Hypothalamus (tissue), 51 donors: ENCODE measurements at places on chromosomes 3 and 15.

DNA sequence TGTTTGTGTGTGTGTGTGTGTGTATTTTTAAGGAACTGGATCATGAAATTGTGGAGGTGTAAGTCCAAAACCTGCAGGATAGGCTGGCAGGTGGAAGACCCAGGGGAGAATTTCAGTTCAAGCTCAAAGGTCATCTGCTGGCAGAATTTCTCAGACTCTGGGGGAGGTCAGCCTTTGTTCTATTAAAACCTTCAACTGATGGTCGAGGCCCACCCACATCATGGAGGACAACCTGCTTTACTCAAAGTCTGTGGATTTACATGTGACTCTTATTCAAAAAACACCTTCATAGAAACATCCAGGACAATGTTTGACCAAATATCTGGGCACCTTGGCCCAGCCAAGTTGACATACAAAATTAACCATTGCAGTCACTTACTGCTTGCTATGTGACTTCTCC is 157.2 kb downstream of the EDEM1 start:
- DNase-seq = no peak

- DNase-seq = no peak
Observed at GRCh38 chr15:99704444-99704838, 28.8 kb downstream of the LYSMD4 start.

DNA sequence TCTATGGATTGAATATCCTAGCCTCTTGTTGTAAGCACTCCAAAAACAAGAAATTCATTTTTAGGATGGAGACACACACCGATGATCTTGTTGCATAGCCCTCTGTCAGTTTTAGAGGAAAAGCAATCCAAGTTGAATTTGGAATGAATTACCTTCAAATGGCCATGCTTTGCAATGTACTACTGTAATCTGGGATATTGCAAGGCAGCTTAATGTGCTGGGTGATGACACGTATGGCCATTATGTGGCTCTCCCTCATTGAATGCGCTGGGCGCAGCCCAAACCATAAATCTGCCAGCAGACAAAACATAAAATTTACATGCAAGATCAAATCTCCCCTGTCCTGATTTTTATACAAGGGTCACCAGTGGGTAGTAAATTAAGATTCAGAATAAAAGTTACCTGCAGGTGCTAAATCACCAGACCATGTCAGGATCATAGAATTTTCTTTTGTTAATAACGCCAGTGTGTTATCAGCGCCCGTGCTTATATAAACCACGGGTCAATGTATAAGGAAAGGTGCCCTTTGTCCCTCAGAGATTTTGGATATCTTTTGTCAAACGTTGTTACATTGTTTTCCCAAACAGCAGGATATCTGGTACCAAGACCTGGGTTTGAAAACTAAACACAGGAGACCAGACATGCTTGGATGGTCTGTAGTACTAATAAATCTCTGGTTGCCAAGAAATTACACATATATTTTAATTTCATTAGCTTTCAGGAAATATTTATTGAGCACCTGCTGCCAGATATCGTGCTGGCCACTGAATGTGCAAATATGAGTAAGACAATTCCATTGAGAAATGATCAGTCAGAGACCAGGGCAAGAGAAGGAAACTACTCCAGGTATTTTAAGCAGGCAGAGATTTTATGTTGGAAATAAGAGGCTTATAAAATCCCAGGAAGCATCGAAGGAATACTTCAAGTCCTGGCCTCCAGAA is 237.1 kb downstream of the EBLN2 start:
- no peak for DNase-seq

DNA sequence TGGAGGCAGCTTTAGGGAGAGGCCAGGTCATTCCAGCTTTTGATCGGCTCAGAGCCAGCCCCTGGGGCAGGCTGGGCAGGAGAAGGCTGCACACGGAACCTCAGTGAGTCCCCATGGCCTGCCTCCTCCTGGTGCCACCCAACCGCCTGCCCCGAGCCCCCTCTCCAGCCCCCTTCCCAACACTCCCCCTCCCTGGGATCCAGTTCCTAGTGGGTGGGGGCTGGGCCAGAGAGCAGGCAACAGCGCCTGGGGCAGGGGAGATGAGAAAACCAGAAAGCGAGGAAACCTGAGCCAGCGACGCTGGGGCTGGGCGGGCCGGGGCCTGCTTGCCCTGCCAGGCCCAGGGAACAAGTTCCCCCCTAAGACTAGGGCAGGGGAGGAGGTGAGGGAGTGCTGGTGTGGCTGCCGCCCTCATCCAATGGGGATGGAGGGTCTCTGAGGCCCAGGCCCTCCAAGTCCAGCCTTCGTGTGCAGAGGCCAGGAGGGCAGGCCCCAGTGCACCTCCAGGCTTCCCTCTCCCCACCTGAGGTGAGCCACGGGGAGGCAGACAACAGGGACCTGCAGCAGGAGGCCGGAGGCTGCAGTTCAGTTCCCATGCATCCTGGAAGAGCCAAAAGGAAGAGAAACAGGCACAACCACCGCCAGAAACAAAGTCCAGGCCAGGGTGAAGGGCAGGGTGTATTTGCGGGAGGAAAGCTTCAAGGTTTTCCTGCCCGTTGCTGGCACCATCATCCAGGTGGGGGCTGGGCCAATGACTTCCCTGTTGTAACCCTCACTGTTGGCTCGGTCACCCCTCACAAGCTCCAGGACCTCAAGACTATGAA is 4.0 kb upstream of the SEMA3F start:
- no peak for DNase-seq

- DNase-seq = no peak
Observed at GRCh38 chr3:49807431-49808114, 4.5 kb downstream of the INKA1 start.

DNA sequence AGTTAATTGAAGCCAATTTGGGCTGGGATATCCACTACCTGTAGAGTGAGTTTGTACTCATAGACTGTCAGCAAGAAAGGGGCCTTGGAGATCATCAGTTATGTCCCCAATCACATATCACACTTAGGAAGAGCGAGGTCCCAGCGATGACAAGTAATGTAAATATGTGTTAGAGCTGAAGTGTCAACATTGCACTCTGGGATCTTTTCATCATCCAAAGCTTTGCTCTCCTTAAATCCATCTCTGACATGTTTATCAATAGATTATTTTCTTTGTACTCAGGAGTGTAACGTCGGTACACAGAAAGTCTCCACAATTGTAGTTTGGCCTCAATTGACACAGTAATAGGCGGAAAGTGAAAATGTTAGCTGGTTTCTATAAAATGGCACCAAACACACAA is 113.7 kb upstream of the TPRG1 start:
- DNase-seq = no peak

- DNase-seq = no peak
Observed at GRCh38 chr15:90594301-90594738, 64.6 kb downstream of the CRTC3 start.

DNA sequence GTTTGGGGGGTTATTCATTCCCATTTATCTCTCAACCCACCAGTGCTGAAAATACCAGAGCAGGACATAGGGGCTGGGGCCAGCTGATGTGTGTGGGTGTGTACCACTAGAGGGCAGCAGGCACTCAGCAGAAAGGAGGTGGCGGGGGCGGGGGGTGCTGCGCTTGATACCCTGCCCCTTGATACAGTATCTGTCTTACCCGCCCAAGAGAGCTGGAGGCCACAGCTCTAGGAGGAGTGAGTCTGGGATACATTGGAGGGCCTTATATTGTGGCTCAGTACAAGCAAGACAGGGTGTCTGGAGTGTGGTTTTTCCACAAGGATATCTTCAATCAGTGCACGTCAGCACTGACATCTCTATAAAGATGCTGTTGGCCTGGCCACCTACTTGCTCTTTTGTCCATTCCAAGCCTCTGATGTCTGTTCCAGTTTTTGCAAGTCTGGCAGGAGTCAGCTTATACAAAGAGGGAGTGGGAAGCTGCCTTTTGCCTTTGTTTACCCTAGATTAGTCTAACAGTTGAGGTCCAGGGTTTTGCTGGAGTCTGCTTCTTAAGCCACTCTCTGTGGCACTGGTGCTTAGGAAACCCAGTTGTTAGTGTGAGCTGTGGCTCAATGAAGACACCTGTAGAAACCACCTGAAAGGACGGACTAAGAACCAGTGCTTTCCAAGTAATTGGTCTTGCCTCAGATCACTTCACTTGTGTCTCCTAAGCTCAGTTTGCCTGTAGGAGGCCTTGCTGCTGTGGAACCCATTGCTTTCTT is 1.5 kb upstream of the RBM15B start:
- no peak for DNase-seq

DNA sequence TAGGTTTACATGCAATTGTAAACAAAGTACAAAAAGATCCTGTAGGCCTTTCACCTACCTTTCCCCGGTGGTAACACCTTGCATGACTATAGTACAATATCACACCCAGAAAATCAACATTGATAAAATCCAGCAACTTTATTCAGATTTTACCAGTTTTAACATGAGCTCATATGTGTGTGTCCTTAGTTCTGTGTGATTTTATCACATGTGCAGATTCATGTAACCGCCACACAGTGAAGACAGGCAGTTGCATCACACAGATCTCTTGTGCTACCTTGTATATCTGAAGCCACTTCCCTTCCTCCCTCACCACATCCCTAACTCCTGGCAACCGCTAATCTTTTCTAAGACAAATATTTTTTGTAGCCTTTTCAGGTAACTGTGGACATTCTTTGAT is 183.5 kb upstream of the C2CD4B start:
- DNase-seq = no peak

GRCh38 chr15:31442699-31443111 is 116.1 kb downstream of the KLF13 start:
- DNase-seq = no peak

DNA sequence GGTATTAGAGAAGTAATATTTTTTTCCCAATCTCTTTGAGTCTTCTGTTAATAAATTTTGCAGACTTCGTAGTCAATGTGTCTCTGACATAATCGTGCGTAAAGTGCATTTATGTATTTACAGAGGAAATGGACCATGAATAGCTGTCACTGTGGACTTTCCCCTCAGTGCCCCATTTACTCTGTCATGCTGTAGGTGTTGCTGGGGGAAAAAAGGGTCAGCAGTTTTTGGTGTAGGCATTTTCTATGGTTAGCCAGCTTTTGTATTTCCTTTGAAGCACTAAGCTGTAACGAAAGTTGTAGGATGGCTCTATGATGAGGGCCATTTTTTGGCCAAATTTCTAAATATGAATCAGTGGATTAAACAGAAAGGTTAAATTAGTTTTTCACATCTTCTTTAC is 598.4 kb downstream of the FGF12 start:
- no peak for DNase-seq

DNA sequence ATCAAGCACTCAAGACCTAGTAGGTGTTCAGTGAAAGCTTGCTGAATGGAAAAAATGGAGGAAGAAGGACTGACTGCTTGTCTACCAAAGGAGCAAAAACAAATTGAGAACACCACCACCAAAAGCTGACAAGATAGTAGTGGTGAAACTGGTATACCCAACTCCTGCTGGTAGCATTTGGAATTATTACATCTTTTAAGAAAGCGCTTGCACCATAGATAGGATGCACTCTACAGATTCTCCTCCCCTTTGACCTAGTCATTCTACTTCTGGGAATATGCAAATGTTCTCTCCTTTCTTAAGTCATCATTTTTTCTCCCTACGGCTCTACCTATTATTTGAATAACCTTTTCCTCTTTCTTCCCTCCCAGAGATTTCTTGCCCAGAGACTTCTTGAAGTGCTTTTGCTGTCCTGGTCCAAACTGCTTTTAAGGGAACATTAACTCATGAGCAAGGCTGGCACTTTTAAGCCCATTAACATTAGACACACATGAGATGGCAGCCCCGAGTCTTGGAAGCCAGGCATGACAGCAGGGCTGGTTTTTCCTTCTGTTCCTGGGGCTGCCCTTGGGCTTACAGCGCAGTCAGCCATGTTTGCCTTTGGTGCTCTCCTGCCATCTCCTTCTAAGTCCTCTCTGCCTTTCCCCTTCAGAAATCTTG is 75.0 kb upstream of the TLE3 start:
- DNase-seq = no peak

GRCh38 chr3:51311055-51311454 is 74.0 kb upstream of the MANF start:
- DNase-seq = no peak

GRCh38 chr3:108036401-108036800 is 54.4 kb downstream of the CD47 start:
- no peak for DNase-seq

- no peak for DNase-seq
Observed at GRCh38 chr3:185605566-185605965, 19.5 kb downstream of the SENP2 start.

DNA sequence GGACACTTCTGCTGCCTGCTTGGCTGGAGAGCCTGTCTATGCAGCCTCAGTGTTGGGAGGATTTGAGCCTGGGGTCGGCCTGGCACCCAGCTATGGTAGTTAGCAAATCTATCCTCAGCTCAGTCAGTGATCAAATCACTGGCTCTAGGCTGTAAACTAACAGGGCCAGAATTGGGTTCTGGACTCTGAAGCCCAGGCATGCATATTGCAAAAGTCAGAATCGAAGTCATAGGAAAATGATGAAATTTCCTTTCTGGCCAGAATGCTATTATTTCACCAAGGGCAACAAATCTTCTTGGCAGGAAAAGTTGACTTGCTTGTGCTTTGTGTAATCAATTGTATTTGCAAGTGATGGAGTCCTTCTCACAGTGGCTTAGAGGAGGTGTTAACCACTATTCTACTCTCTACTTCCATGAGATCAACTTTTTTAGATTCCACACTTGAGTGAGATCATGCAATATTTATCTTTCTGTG is 482.6 kb upstream of the TPRG1 start:
- DNase-seq = no peak

GRCh38 chr3:101813817-101814440 is 34.9 kb downstream of the NXPE3 start:
- no peak for DNase-seq

DNA sequence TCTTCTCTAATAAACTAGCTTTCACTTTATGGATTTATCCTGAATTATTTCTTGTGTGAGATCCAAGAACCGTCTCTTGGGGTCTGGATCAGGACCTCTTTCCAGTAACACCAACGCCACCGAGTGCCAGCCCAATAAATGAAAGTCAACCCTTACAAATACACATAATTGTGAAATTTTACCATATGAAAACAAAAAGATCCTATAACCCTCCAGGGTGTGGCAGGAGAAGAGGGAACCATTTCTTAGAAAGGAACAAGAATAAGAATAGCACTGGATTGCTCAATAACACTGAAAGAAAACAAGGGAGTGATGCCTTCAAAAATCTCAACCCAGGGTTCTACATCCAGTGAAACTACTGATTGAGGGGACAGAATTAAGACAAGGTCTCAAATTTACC is 51.6 kb upstream of the ACKR4 start:
- no peak for DNase-seq

DNA sequence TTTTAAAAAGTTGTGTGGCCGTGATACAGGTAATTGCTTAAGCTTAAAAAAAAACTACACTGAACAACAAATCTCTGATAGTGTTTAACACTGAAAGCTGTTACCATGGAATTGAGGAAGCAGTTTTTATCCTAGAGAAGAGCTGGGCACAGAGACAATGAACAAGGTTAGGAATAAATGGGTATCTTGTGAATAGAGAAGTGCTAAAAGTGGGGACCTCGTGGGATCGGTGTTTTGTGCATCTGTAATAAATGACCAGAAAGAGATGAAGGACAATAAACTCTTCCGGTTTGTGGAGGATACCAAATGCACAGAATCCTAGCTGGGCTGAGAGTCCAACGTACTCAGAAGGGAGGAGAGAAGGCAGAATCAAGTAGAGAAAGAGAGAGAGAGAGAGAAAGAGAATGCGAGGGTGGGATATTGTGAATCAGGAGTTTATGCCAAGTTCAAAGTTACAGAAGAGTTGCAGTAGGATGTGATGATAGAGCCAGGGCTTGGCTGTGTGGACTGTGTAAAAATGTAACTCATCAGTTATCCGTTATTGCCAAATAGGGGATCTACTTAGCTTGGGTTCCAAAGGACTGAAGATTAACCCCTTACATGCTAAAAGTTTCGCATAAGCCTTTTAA is 148.9 kb downstream of the IL20RB start:
- DNase-seq = no peak

- no peak for DNase-seq
Observed at GRCh38 chr15:37149146-37149545, 48.8 kb upstream of the MEIS2 start.

- DNase-seq = no peak
Observed at GRCh38 chr3:52527039-52527731, 6.5 kb downstream of the NT5DC2 start.
